ENCODE measurements at places on chromosomes 3 and 15.

DNA sequence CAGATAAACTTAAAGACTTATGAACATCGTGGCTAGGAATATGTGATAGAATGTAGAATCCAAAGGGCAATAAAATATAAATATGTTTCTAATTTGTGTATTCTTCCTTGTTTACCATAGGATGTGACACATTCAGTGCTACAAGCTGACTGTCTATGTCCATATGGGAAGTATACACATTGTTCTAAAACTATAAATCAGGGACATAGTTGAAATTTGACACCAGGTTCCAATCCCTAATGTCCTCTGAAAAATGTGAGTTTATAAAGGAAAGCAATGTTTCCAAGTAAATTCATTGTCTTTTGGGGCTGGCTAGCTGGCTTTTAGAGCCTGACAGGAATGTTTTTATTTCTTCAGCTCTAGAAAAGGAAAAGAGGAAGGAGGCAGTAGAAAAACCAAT lies 273.6 kb downstream of the CNTN4 start:
- no peak for DNase-seq

DNA sequence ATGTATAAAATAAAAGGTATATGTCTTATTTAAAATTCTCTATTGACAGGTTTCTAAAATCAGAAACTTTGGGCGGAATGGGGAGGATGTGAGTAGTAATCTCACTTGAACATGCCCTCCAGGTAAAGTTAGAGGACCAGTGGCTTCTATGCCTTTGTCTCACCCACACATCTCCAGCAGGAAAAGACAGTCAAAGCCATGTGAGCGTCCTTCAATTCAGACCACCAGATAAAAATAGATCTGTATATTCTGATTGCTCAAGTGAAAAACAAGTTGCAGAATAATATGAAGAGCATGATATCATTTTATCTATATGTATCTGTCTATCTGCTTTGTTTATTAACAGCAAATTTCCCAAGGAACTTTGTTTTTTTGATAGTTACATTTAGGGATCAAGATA lies 152.2 kb downstream of the TMCO5A start:
- DNase-seq = no peak

DNA sequence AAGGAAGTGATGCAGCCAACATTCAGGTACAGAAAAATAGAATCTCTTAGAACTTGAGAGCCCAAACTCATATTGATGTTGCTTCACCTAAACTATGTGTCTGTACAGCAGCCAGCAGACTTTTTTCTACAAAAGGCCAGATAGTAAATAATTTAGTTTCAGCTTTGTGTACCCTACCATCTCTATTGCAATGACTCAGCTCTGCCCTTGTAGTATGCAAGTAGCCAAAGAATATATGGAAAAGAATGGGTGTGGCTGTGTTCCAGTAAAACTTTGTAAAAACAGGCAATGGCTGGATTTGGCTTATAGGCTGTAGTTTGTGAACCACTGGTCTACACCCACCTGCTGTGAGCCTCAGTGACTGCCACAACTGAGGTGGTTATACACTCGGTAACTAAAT lies 392.5 kb upstream of the RARB start:
- no peak for DNase-seq

- DNase-seq = no peak
Measured at GRCh38 chr3:156377718-156378117, 177.2 kb downstream of the SSR3 start.

DNA sequence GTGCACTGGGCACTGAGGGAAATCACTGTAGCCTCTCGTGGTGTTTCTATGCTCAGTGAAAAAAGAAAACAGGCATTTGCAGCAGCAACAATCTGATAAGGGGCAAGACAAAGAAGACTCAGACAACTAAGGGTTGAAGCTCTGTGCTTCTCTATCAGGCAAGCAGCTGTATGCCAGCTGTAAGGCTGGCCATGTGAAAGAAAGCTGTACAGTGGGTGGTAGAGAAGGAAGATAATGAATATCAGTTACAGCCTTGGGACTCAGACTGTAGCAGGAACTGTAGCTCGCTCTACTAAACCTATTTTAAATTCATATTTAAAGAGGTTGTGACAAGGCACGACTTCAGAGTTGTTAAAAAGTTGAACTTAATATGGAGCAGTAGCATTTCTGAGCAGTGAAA lies 76.3 kb downstream of the VGLL3 start:
- DNase-seq = no peak

DNA sequence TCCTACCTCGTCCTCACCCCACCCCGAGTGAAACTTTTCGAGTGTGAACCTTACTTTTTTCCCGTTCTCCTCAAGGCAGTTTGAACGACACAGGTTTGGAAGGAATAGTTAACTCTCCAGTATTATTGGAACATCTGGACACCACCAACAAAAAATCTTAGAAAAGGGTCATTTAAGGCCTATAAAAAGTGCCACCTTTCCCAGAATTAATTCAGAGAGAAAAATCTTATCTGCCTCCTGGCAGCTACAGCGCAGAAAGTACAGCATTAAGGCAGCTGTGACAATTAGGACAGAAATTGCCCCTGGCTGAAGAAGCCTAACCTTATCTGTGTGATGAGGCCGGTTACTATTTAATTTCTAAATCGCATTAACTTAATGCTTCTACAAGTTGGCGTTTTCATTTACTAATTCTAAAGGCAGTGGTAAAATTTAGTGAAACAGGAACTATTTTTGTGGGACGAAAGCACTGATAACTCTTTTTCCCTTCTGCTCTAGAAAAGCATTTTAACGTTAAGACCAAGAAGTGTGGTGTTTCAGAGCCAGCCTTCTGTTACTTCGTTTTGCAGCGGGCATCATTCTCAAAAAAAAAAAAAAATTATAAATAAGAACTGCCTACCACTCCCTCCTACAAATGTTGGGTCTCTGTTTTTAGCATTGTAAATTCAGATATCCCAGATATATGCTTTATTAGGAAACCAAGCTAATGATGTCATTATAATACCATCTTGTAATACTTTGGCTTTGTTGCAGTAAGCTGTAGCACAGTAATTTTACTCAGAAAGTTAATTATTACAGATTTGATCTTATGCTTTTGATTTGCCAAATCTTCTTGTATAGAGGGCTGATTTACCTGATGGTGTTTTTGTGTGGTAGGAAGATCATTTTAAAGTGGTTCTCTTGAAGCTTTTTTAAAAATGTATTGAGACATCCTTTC lies 1.4 kb downstream of the ATP11B start:
- no peak for DNase-seq

DNA sequence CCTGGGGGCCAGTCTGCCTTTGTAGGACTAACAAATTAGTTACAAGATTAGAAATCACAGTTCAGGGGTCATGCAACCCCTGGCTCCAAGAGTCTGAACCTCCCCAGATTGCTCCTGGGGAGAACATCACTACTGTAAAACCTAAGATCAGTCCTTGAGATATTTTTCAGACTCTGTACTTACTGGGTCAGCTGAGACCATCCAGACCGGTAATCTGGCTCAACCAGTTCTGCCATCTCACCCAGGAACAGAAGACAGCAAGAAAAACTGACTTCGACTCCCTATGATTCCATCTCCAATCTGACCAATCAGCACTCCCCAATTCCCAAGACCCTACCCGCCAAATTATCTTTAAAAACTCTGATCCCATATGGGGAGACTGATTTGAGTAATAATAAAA lies 47.5 kb downstream of the NMD3 start:
- no peak for DNase-seq

GRCh38 chr15:25905140-25905539 lies 42.0 kb upstream of the ATP10A start:
- no peak for DNase-seq

- DNase-seq = no peak
Measured at GRCh38 chr3:158801201-158801600, 653 bp upstream of the MFSD1 start.

DNA sequence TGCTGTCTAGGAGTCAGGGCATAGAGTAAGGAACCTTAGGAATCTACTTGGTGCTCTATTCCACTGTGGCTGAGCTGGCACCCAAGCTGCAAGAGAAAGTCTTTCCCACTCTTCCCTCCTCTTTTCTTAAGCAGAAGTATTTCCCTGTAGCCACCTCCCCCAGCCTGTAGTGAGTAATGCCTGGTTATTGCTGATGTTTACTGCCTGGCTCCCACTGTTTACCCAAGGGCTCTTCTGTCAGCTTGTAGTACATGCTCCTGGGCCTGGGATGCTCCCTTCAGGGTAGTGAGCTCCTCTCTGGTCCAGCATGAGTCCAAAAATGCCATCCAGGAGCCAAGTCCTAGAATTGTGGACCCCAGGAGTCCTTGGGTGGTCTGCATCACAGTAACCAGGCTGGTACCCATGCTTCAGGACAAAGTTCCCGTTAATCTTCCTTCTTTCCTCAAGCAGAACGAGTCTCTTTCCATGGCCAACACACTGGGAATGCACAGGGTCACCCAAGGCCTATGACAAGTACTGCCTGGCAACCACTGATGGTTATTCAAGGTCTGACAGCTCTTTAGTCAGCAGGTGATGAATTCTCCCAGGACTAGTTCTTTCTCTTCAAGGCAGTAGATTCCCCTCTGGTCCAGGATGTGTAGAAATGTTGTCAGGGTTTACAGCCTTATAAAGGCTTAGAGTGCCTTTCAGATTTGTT lies 17.6 kb downstream of the GALK2 start:
- no peak for DNase-seq

- DNase-seq = no peak
Measured at GRCh38 chr3:167941234-167941995, 154.3 kb downstream of the GOLIM4 start.

DNA sequence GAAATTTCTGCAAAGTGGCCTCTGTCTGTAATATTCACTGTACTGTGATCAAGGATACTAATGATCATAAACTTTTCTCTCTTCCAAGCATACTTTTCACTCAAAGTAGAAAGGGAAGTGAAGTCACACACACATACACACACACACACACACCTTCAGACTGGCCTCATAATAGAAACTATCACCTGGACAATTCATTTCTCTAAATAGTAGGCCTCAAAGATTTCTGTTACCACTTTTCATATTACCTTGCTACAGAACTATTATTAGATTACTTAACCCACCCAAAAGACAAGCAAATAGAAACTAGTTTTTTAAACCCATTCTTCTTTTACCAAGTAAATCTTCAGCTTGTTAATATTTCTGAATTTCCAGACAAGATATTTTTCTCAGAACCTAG lies 12.2 kb downstream of the CPB1 start:
- DNase-seq = no peak

GRCh38 chr3:14366915-14367823 lies 35.2 kb upstream of the SLC6A6 start:
- DNase-seq = no peak

DNA sequence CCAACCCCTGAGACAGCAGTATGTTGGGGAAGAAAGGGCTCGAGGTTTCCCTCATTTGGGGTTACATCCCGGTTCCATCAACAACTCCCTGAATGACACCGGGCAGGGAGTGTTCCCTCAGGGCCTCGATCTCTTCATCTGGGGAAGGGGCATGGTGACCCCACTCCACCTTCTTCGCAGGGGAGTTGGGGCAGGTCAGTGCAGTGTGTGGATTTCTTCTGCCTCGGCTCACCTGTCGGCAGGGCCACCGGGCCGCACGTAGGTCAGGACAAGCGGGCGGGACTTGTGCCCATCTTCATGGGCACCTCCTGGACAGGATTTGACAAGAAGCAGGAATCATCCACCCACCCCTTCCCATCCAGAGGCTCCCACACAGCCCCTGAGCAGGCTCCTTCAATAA lies 17.4 kb downstream of the GRIP2 start:
- DNase-seq = no peak

DNA sequence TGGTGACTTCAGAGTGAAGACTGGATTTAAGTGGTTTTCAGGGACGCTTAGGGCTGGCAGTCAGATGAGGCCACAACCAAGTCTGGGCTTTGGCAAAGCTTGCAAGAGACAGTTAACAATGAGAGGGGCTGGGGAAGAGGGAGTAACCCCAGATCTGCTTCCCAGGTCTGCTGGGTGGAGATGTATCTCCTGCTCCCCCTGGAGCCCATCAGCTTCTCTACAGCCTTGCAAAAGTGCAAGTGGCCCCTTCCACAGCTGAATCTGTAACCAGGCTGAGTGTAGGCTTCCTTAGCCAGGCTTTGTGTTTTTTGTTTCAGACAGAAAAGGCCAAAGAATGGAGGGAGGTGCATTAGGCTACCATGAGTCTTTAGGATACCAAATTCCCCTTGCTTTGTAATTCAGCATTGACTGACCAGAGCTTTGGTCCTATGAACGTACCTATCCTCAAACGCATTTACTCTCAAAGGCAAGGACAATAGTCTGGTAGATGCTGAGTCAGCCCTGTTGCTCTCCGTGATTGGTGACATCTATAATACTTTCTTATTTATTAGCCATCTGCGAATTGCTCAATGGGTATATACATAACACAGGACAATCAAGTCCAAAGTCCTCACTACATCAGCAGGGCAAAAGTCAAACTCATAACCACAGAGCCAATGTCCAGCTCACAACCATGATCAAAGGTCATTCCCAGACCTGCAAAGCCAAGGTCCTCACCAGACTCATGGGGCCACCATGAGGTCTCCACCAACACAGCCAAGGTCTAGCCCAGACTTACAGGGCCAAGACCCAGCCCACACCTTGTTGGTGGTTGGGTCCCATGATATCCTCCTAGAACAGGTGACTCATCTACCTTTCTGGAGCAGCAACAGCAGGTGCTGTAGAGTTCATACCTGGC lies 17.1 kb downstream of the CCDC13 start:
- peak; percentile 45 for DNase-seq

DNA sequence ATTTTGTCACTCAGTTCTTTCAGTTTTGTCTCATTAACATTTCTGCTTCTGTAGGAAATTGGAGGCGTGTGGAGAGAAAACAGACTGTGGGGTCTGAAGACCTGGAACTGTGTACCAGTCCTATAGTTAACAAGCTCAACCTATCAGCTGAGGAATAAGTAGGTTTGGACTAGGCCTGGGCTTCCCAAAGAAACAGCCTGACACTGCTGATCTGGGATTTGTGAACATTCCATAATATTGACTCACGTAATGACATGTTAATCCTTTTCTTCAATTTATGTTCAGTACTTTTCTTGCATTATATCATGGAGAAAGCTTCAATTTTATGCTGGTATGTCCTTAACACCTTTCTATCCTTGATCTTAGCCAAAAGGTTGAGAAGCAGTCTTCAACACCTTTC lies 181.6 kb upstream of the RORA start:
- no peak for DNase-seq

DNA sequence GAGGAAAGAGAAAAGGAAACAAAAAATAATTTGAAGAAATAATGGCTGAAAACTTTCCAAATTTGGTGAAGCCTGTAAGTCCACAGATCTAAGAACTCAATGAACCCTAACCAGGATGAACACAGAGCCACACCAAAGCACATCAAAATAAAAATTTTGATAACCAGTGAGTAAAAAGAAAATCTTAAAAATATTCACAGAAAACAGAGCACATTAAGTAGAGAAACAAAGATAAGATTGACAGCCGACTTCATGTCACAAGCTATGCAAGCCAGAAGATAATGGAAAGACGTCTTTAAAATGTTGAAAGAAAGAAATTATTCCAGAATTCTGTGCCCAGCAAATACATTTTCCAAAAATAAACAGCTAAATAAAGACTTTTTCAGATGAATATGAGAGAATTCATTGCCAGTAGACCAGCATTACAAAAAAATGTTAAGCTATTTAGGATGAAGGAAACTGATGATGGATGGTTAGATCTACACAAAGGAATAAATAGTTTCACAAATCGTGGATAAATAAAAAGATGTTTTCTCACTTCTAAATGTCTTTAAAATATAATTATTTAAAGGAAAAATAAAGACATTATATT lies 140.2 kb upstream of the SKOR1 start:
- DNase-seq = no peak

- DNase-seq = no peak
Measured at GRCh38 chr15:70726753-70727152, 36.6 kb downstream of the UACA start.

GRCh38 chr3:169911272-169911671 lies at the start of gene SAMD7:
Gene SAMD7 (plus strand): TSS chr3:169911572. CDS start chr3:169919499, 7,927 bp downstream.
- no peak for DNase-seq
